ENCODE measurements at places on chromosomes 12 and 14.
A peak's percentile ranks its signal among the peaks of the same experiment; 100 is the strongest.

- no peak for DNase-seq
Measured at GRCh38 chr12:87925021-87925420, 104.2 kb downstream of the C12orf50 start.

GRCh38 chr12:67451206-67451605 lies 182.0 kb downstream of the CAND1 start:
- no peak for DNase-seq

- DNase-seq = peak; percentile 94
Measured at GRCh38 chr14:55715889-55716288, 135.9 kb downstream of the KTN1 start.

GRCh38 chr12:8491646-8492530 lies 21.4 kb upstream of the CLEC4D start:
- no peak for DNase-seq

DNA sequence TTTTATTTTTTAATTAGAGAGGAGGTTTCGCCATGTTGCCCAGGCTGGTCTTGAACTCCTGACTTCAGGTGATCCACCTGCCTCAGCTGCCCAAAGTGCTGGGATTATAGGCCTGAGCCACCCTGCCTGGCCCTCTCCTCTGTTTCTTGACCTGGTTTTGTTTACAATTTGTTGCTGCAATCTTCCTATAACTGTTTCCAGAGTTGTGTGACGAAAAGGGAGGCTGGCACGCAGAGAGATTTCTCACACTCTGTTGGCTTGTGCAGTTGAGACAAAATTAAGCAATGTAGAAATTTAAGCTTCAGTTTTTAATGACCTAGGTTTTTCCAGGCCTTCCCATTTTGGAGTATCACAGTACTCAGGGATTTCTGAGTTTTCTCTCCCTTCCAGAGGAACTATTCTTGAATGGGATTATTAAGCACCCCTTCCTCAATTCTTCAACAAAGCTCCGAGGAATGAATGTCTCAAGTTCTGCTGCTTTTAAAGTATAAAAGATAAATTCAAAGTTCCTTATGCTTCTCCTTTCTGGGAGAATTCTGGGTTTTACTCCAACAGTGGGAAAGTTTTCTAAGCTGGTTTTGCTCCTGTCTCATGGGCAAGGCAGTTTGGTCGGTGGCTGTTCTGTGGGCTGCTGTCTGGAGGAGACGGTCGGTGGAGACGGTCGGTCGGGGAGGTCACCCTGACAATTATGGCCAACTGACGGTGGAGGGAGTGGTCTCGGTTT lies 20.4 kb upstream of the FOS start:
- DNase-seq = peak; percentile 71

Measured in GM04503 (cell line).